ENCODE measurements at places on chromosomes 12 and 14. TPM values are rescaled to one million over a fixed set of nuclear protein-coding genes. Genes with fewer than 3 reads are reported as not detected.

The TBX3 gene
- 13.9 TPM for total RNA-seq

The DAZAP2 gene
- 96.7 TPM for total RNA-seq

The ADGRD1 gene
- total RNA-seq = 17.2 TPM

The CSRP2 gene
- total RNA-seq = 114 TPM

The NFATC4 gene
- total RNA-seq = 67.8 TPM

The TCL1B gene
- not detected for total RNA-seq

The VSIG10 gene
- 37.6 TPM for total RNA-seq

The A2M gene
- total RNA-seq = 182 TPM

The SALL2 gene
- total RNA-seq = 35.7 TPM

The DUSP16 gene
- total RNA-seq = 46.8 TPM

The RASSF9 gene
- 5.9 TPM for total RNA-seq

The TAS2R42 gene
- total RNA-seq = not detected
